Activated CD8-positive, alpha-beta memory T cell treated with anti-CD3 and anti-CD28 coated beads, Interleukin-2, amount 10 ng/mL, durations not matched to agents 7 days and 5 days (primary cell): ENCODE measurements at places on chromosomes 7 and 10. TPM values are rescaled to one million over a fixed set of nuclear protein-coding genes. Genes with fewer than 3 reads are reported as not detected.

DNA sequence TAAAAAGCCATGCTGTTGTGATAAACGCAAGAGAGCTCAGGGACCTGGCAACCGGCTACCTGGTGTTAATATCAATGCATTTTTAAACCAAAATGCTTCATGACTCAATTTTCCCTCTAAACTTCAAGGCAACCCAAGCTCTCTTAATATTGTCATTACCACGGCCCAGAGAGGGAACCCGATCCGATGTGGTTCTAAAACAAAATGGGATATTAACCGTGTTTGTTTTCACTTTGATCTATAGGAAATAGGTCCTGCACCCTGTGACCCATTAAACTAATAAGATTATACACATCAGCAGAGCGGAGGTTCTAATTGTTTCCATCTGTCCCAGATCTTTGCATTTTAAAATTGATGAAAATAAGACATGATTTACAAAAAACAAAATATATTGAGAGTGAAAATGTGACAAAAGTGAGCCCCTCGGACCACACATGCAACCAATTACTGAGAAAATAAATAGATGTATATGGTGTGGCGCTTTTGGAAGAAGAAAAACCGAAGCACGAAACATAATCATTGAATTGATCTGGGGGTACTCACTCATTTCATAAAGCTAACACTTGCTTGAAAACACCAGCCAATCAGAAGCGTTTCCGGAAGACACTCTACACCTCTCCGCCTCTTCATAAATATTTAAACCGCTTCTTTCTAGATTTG, 290.3 kb upstream of the NFE2L3 start:
- no peak for DNase-seq
- H3K36me3 ChIP-seq = peaks cover 12% of the 10 kb centered on the region
- peaks cover 45% of the 10 kb centered on the region for H3K27me3 ChIP-seq
- peaks cover 41% of the 10 kb centered on the region for H3K4me1 ChIP-seq

DNA sequence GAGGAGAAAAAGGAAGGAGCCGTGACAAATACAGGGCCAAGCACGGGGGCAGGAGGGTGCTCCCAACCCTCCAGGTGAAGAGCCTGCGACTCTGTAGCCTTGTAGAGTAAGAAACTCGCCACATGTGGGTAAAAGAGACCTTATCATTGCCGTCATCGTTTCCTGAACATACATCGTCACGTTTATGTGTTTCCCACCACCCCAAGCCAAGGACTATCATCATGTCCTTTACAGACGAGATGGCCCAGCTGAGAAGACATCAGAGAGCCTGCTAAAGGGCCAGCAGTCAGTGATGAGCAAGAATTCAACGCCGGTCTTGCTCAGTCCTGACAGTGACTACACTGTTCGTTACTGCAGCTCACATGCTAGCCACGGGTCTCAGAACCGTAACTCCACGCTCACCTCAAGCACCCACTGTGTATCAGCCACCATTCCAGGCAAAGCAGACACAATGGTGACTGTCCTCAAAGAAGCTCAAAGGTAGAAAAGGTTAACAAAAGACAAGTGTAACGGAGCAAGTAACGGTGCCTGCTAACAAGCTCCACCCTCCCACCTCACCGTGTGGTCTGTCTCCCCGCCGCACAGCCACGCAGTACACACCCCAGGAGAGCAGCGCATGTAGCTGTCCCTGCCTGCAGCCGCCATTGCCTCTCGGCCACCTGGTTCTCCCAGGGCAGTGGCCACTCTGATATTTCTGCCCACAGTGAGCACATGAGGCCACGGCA, 147.8 kb downstream of the MAD1L1 start:
- peaks cover 17% of the 10 kb centered on the region for H3K4me1 ChIP-seq
- no peak for DNase-seq
- H3K36me3 ChIP-seq = no peaks in the 10 kb centered on the region

The REPIN1 gene
- 55.5 TPM for total RNA-seq

The VAX1 gene
- total RNA-seq = not detected

GRCh38 chr7:155119801-155120382, 49.8 kb downstream of the HTR5A start:
- no peak for DNase-seq
- no peaks in the 10 kb centered on the region for H3K4me1 ChIP-seq
- H3K36me3 ChIP-seq = peaks cover 3% of the 10 kb centered on the region

The FGL2 gene
- total RNA-seq = 9.9 TPM

GRCh38 chr7:28267012-28267411, 86.4 kb upstream of the JAZF1 start:
- no peak overlapping the region for H3K27ac ChIP-seq
- no peak for DNase-seq
- H3K4me1 ChIP-seq = no peaks in the 10 kb centered on the region
- H3K4me3 ChIP-seq = no peak overlapping the region

The UCMA gene
- total RNA-seq = not detected

- H3K4me1 ChIP-seq = peaks cover 57% of the 10 kb centered on the region
- no peaks in the 10 kb centered on the region for H3K36me3 ChIP-seq
- H3K4me3 ChIP-seq = peak overlapping the region; percentile 55
- peaks cover 2% of the 10 kb centered on the region for H3K27me3 ChIP-seq
- peak overlapping the region; percentile 90 for H3K27ac ChIP-seq
These were observed 27.9 kb downstream of the MTURN start for GRCh38 chr7:30162622-30163124.

The EFCAB10 gene
- total RNA-seq = not detected

DNA sequence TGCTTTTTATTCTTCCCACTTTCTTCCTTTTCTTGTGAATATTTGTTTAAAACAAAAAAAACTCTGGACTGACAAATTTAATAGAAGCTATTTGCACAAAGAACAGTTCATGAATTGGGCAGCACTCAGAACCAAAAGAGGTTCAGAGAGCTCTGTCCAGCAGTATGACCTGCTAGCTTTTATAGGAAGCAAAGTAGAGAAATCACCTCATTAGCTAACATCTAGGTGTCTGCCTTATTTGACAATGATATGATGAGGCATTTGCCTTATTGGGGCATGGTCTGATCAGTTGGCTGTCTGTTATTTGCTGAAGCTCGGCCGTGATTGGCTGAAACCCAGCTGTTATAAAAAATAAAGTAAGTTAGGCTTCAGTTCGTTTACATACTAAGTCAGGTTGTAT, 819 bp upstream of the TRIM4 start:
- H3K4me1 ChIP-seq = peaks cover 43% of the 10 kb centered on the region
- no peak for DNase-seq

The NUTM2E gene
- 0.28 TPM for total RNA-seq

The GTPBP10 gene
- 26.6 TPM for total RNA-seq
